ENCODE measurements at places on chromosomes 11 and 22.

DNA sequence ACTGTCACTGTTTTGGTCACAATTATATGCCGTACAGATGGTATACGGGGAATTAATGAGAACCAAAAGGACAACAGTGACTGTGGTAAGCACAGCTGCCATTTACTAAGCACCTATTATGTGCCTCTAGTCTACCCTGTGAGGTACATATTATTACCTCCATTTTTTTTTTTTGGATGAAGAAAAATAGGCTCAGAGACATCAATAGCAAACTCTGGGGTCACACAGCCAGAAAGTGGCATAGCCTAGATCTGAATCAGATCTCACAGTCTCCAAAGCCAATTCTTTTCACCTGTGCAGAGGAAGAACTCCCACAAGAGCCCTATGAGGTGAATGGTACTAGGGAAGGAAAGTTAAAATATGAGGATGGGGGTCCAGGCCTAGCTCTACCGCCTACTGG is 68.9 kb downstream of the USP35 start:
- no peak for DNase-seq

DNA sequence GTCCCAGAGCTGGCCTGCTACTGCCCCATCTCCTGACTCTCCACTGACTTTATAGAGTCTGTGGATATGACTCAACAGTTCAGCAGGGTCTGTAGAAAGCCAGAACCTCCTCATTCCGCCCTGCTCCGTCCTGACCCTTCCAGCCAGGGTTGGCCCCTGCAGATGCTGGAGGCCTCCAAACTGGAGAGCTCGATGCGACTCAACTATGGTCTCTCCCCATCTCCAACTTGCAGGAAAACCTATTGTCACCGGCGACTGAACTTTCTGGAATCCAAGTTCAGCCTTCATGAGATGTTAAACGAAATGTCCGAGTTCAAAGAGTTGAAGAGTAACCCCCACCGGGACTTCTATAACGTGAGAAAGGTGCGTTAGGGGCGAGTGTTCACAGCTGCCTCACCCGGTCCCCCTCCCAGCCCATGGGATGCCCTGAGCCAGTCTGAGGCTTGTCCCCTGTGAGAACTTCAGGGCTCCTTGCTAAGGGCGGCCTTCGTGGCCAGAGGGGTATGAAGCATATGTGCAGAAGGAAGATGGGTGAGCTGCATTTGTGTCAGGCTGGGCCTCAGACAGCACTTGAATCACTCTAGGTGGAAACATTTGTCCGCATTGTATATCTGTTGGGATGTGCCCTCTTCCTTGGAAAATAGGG is 32.1 kb downstream of the AMPD3 start:
- no peak for DNase-seq

GRCh38 chr11:65776196-65776595 is 4.6 kb downstream of the AP5B1 start:
- no peak for DNase-seq

GRCh38 chr22:31039393-31039792 is 41.7 kb upstream of the SMTN start:
- peak; percentile 78 for DNase-seq

DNA sequence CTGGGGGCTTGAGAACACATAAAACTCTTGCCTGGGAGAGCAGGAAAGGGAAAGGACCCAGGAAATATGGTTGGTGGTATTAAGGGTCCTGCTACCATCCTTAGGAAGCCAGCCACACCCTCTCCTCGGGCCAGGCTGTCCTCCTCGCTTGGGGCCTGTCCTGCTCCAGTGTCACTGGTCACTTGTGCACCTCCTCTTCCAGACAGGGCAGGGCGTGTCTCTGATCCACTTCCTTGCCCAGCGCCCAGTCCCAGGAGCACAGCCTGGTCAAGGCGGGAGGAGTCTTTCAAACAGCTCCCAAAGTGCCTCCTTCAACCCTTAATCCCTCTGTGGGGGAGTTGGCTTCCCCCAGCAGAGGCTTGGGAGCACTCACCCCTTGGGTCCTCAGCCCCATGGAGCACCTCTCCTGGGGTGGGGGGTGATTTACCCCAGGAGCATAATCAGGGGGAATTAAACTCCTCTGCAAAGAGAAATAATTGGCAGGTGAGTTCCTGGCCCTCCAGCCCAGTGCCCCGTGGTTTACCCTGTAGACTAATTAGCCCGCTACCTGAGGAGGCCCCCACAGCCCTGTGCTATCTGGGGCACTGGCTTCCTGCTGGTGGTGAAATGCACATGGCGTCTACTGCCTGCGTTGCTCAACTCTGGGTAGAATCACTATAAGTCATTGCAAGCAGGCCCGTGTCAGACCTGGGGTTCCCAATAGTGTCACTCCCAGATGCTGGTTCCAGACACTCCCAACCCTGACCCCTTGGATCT is 8.0 kb downstream of the TMPRSS6 start:
- DNase-seq, result no peak

- no peak for DNase-seq
Observed at GRCh38 chr22:46043816-46044620, 67.1 kb upstream of the WNT7B start.

- DNase-seq, result no peak
Observed at GRCh38 chr11:126109941-126110731, 47.5 kb upstream of the CDON start.

DNA sequence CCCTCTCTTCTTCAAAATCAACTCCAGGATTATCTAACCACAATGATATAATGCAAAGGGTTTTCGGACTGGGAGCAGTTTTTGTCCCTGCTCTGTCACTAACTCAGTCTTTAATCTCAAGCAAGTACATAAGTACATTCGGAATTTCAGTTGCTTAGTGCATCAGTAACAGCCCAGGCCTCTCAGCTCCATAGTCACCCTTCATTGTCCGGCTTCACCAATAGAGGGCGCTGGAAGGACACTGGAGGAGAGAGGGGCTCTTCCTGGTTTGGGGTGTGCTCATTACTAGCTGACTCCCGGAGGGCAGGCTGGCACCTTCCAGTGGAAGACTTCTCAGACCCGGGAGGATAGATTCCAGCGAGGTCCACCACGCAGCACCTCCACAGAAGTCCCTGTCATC is 90.4 kb upstream of the PDGFD start:
- DNase-seq, result peak; percentile 0

- no peak for DNase-seq
Observed at GRCh38 chr22:49431551-49431950, 396.1 kb downstream of the BRD1 start.

DNA sequence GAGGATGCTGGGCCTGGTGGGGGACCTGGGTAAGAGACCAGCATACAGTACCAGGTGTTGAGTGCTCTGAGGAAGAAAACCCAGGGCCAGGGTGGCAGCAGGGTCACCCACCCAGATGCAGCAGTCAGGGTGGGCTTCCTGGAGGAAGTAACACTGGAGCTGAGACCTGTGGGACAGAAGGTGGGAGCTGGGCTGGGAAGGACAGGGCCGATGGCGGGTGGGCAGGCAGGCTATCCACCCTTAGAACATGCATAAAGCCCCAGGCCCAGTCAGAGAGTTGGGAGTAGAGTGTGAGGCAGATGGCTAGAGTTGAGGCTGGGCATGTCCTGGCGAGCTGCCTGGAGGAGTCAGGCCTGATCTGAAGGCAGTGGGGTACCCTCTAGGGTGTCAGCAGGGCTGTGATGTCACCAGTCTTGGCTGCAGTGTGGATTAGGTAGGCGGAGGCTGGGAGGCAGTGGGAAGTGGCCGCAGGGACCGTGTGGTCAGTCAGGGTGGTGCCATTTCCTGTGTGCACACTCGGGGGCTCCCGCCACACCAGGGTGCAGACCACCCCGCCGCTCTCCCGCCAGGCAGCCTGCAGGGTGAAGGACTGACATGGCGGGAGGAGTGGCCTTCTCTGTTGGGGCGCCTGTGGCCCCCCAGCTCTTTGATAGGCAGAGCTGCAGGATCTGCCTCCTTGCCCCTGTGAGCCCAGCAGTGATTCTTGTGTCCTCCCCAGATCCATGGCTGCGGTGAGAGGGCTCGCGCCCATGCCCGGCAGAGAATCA is 35.3 kb downstream of the IGHMBP2 start:
- DNase-seq, result no peak

DNA sequence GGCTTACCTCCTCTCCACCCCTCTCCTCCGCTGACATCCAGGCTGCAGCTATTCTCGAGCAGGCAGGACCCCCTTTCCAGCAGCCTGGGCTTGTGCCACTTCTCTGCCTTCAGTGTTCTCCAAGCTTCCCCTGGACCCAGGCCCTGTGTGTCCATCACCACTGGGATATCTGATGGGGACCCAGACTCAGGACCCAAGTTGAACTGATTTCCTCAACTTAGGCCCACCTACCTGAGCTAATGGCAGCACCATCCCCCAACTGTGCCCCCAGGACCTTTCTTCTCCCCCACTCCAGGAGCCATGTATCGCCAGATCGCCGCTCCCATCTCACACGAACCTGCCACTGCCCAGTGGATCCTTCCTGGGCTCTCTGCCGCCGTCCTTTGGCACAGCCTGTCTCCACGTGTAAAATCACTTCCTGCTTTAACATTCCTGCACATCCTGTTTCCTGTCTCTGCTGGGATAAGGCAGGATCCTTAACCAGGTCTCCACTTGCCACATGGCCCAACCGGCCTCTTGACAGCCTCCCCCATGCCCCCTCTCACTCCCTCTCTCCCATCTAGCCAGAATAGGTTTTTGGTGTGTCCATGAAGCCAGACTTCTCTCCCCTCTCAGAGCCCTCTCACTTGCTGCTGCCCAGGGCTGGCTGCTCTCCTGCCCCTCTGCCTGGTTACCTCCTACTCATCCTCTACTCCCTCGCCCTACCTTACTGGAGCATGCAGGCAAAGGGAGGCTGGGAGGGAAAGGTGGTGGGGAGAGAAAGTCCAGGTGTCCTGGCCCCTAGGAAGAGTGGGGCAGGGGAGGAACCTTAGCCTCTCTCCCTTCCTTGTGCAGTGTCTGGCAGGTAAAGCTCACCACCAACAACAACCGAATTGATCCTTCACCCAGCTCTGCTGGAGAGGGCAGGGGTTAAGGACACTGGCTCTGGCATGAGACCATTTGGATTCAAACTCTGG is 9.4 kb downstream of the SPATA19 start:
- DNase-seq, result no peak

DNA sequence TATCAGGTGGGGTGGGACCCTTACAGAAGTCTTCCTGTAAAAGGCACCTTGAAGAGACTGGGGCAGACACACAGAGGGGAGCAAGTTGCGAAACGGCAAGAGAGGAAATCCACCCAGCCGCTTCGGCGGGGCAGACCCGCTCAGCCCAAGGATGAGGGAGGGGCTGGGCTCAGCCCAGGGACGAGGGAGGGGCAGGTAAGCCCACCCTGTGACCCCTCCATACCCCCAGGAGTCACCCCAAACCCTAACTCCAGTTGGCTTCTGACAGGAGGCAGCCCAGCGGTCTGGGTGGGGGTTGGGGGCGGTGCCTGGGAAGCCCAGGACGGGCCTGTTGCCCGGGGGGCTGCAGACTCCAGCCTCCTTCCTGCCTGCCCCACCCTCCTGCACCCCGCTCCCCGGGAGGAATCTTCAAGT is 965 bp downstream of the OSBPL5 start:
- DNase-seq, result no peak

DNA sequence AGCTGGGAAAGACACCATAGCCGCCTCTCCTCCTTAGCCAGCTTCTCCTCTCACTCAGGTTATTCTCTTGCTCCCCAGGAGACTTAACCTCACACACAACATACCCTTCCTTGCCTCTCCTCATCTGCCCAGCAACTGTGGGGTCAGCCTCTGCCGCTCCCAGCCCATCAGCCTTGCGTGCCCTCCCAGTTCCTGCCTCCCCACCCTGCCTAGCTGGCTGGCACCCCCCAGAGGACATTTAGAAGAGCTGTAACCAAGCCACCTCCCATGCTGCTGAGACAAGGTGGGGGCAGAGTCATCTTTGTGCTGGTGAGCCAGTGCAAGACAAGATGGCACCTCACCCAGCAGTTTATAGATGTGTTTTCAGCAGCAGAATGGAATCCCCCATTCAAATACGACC is 38.2 kb downstream of the TOM1 start:
- no peak for DNase-seq

- DNase-seq, result no peak
Observed at GRCh38 chr11:106128740-106129139, 51.3 kb downstream of the AASDHPPT start.

GRCh38 chr22:38026130-38027111 is 30.8 kb upstream of the PICK1 start:
- no peak for DNase-seq

DNA sequence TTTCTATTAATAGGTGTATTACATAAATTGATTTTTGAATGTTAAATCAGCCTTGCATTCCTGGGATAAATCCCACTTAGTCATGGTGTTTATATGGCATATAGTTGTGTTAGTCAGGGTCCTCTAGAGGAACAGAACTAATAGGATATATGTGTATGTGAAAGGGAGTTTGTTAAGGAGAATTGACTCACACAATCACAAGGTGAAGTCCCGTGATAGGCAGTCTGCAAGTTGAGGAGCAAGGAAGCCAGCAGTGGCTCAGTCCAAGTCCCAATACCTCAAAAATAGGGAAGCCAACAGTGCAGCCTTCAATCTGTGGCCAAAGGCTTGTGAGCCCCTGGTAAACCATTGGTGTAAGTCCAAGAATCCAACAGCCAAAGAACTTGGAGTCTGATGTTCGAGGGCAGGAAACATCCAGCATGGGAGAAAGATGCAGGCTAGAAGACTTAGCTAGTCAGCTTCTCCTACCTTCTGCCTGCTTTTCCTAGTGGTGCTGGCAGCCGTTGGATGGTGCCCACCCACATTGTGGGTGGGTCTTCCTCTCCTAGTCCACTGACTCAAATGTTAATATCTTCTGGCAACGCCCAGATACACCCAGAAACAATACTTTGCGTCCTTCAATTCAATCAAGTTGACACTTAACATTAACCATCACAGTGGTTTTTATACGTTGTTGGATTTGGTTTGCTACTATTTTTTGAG is 12.9 kb downstream of the SFI1 start:
- no peak for DNase-seq

DNA sequence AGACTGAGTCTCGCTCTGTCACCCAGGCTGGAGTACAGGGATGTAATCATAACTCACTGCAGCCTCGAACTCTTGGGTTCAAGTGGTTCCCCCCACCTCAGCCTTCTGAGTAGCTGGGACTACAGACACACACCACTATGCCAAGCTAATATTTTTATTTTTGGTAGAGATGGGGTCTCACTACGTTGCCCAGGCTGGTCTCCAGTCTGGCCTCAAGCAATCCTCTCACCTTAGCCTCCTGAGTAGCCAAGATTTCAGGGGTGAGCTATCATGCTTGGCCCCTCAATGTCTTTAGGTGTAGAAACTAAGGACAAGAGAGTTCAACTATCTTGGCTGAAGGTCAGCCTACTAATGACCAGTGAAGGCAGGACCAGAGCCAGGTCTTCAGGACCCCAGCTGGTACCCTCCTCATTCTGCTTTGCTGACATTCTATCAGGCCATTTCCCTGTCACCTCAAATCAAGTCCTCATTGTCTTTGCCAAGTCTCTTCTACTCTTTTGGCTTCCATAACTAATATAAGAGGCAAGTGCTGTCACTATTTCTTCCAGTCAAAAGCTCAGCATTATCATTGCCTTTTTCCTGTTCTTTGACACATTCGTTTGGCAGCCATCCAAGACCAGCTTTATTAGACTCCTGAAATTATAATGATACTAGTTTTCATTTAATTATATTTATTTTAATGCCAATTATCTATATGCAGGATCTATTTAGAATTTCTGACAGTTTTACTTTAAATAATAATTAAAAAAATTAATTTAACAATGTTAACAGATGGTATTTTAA is 264.2 kb upstream of the PITPNB start:
- DNase-seq, result no peak

Data from muscle of arm (tissue), 14 donors.